ENCODE measurements at places on chromosomes 2 and 18.

GRCh38 chr2:144515696-144516410 is 4.1 kb downstream of the ZEB2 start:
- peak; percentile 61 for DNase-seq

DNA sequence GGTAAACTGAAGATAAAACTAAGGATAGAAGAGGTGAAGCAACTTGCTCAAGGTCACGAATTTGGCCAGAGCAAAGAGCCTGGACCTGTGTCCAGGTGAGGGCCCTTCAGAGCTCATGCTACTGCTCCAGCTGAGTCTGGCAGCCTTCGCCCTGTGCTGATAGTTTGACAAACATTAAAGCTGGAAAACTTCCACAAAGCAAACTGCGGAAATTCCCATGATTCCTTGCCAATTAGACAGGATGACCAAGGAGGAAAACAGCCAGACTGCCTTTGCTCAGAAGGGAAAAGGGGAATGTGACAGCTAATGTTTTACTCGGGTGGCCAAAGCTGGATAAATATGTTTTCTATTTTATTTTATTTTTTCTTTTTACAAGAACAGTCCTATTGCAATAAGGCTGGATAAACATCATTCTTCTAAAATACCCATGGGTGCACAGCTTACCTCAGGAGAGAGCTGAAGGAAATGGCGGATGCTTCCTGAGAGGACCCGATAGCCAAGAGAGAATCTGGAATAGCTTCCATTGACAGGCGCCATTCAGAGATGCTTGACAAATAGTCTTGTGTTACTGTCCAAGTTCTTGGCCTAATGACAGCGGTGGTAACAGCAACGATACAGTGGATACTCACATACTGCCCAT is 5.3 kb upstream of the CTAGE1 start:
- no peak for DNase-seq

DNA sequence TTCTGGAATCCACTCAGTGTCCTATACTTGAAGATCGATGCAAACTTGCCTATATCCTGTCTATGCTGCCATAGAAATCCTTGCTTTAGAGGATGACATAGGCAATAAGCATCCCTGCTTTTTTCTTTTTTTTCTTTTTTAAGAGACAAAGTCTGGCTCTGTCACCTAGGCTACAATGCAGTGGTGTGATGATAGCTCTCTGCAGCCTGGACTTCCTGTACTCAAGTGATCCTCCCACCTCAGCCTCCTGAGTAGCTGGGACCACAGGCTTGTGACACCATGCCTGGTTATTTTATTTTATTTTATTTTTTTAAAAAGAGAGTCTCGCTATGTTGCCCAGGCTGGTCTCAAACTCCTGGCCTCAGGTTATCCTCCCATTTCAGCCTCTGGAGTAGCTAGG is 76.9 kb downstream of the LBH start:
- DNase-seq = no peak

DNA sequence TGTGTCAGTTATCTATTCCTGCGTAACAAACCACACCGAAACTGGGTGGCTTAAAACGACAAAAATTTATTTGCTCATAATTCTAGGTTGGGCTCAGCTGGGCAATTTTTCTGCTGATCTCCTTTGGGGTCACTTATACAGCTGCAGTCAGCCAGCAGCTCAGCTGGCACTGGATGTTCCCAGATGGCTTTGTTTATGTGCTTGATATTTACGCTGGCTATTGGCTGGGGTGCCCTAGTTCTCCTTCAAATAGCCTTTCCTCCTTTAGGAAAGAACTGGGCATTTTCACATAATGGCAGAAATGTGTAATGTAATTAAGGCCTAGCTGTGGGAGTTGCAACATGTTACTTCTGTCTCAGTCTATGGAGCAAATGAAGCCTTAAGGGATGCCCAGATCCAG is 142.2 kb downstream of the B3GNT2 start:
- no peak for DNase-seq

DNA sequence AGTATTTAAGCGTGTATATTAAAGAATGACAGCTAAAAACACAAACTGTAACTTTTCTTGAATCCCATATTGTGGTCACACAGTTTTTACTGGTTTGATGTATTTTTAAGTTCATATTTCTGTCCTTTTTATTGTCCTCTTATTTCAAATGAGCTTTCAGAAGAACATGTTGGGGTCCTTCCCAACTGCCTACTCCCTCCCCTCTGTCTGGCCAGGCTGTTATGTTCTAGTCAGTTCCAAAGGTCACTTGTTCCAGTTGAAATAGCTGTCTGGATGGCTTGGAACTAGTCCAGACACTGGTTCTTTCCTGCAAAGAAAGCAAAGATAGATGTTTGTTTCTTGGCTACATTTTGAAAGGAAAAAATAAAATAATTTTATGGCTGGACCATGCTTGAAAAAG is 306.9 kb downstream of the GULP1 start:
- DNase-seq = no peak

DNA sequence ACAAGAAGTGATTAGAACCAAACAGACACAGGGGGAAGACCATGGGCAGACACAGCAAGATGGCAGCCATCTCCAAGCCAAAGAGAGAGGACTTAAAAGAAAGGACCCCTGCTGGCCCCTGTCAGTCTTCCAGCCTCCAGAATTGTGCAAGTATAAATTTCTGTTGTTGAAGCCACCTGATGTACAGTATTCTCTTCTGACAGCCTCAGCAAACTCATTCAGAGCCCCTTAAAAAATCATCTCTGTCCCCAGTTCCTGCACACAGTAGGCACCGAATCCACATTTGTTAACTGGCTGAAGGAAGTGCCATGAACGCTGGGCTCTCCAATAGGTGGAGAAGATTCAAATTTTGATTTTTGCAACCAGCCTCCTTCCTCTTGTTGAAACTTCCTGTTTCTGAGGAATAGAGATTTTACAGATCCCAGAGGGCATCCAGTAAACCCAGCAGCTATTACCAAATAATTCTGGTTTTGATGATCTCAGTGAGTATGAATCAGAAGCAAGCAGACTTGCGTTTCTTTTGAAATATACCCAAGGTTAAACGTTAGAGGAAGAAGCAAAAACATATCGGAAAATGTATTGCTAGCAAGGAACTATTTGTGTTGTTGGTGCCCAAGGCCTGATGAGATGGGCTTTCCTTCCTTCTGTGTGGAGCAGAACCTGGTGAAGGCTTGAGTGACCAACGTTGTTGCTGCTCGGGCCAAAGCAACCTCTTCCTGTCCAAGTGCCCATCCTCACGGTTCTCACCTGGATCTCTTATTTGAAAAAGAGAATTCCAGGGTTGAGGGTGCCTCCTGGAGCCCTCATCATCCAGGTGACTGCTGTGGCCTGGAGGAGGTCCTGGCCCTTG is 47.7 kb upstream of the PLB1 start:
- no peak for DNase-seq

DNA sequence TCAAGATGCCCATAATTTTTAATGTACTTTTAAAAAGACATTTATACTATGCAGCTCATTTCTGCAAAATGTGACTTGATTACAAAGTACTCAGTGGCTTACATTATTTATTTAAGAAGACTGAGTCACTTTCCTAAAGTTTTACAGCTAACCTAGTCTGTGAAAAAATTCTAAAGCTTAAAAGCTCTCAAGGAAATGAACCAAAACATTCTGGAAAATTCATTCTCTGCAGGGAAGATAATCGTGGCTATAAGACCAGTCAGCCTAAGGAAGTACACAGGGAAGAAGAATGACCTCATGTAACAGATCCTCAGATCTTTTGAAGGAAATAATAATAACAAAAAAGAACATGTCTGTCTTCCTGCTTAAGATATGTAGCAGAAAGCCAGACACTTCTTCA is 232.1 kb upstream of the STK17B start:
- no peak for DNase-seq

GRCh38 chr2:104375206-104375605 is 478.7 kb upstream of the POU3F3 start:
- no peak for DNase-seq

DNA sequence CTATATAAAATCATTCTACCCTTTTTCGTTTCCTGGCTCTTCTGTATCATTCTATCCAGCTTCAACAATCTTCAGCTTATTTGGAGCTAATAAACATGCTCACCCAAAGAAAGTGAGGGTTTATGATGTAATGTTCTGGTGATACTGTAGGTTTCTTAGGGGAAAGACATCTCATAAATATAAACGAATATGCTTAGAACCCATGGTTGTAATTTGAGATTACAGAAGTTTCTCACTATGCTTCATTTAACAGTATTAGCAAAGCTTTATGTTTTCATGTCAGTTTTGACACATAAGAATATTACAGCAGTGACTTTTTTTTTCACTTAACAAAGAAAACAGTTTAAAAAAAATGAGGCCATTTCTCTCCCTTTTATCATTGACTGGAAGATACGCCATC is 11.8 kb upstream of the PEX13 start:
- no peak for DNase-seq

DNA sequence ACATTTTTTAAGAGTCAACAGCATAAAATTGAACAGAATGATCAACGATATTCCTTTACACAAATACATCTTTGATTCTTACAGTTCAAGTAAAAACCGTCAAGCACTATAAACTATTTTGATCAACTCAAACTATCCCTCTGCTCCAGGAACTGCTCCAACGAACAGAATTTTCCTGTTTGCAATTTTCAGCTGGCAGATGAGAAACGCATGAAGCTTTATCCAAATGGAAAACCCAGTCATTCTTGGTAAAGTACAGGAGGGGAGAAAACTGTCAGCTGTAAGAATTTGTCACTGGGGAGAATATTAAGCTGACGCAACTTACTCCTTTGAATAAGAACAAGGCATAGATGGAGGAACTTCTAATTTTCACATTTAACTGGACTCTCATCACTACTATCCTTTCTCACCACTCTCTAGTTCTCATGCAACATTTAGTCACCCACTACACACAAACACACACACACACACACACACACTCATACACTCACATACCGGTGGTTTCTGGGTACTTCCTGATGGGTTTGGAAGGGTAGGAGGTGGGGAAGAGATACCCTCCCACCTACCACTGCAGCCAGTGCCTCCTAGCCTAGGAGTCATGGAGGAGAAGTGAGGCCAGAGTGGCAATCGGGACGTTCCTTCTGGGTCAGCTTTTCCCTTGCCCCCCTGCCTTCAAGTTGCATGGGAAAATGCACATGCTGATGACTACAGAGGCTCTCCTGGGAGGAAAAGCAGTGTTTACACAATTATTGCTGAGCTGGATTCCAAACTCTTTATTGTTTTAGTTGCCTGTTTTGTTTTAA is 54.0 kb upstream of the SPATS2L start:
- no peak for DNase-seq

GRCh38 chr2:215915441-215915840 is 97.9 kb downstream of the MREG start:
- DNase-seq = no peak

DNA sequence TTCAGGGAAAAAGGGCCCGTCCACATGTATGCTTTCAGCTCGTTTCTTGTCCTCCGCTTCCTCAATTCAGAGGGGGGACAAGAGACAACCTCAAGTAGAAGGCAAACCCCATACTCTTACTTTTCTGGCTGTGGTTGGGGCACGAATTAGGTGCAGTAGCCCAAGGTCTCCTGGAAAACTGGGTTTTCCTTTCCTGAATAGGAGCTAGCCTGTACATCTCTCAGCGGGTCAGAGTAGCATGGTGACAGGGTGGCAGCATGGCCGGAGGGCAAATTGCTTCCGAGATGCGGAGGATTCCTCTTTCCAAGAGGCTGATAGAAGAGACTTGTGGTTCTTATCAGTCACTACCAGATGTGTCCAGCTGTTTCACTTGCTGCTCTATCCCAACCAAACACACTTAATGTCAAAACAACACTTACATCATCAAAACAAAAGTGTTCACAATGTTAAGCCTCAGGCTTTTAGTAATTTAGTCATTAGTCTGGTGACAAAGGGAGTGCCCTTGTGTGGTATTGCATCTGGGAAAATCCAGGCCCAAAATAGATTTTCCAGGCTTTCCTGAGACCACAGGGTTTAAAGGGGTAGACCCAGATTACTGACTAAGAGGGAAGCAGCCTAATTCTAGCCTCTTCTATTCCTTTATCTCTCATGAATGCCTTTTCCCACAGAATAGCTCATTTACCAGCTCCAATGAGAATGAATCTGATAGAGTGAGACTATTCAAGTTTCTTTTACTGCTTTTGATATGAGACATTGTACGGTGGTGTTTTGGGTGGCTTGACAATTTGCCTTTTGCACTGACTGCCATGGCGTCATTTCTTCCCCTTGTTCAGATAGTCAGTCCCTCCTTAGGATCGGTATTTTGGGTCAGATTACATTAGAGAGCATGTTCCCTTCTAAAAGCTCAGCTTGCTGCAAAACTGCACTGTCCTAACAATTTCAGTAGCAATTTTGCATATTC is 162.0 kb downstream of the LTBP1 start:
- no peak for DNase-seq

- DNase-seq = no peak
These were observed 317.1 kb upstream of the ST6GAL2 start for GRCh38 chr2:107202962-107203591.

GRCh38 chr2:44612276-44612675 is 250.5 kb downstream of the CAMKMT start:
- DNase-seq = no peak

GRCh38 chr2:14134771-14135170 is 497.7 kb upstream of the LRATD1 start:
- DNase-seq = no peak

DNA sequence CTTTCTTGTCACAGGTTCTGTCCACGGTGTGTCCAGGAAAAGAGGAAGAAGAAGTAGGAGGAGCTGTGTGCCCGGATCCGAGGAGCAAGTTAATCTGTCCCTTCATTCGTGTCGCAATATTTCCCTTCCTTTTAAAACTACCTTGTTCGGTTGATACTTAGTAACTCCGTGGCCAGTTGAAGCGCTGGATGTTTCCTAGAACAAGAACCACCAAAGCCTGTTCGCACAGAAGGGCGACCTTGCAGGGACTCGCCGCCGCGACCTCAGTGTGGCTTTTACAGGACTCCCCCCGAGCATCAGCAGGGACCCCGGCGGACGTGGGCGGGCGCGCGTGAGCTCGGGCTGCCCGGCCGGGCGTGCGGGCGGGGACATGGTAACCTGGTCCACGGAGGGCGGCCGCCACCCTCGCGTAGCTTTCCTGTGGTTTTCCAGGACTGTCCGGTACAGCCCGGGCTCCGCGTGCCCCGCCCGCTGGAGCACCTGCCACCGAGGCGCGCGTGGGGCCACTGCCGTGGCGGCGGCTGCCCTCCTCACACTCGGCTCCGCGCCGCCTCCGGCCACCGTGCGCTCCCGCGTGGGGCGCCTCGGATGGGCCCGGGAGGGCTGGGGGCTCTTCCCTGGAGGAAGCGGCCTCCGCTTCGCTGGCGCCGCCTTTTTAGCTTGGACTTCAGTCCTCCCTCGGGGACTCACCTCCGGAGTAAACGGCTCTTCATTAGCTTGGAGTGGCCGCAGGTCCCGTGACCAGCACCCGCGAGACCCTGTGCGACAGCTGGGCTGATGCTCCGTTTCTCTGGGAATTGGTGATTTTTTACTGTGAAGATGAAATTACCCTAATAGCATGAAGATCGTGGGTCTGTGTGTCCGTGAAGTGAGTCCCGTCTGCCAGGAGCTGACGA is 9.2 kb upstream of the D2HGDH start:
- DNase-seq = no peak

- DNase-seq = no peak
These were observed 54.2 kb downstream of the HK2 start for GRCh38 chr2:74887960-74888700.
